ENCODE measurements at places on chromosomes 6 and 20.

DNA sequence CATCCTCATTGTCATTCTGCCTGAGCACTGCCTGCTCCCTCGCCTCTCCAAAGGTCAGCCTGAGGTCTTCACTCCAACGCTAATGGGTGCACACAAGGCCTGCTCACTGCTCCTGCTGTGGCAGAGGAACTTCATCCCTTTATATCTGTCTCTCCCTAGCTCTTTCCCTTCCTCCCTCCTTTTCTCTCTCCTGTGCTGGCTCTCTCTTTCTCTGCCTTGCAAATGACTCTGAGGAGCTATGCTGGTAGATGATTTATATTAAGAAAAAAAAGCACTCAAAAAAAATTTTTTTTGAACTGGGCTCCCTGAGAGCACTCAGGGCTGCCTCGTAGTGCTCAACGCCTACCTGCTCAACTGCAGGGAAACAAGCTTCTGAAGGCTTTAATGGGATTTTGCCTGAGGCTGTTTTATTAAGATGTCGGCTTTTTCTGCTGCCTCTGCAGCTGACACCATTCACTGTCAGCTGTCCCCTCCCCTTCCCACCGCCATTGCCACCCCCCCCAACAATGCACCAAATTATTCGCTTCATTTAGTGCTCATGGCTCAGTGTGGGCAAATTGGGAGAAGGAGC, 137.7 kb upstream of the DEFB112 start:
- no peak for DNase-seq

- DNase-seq = no peak
Observed at GRCh38 chr6:21993841-21994240, 303.0 kb downstream of the PRL start.

DNA sequence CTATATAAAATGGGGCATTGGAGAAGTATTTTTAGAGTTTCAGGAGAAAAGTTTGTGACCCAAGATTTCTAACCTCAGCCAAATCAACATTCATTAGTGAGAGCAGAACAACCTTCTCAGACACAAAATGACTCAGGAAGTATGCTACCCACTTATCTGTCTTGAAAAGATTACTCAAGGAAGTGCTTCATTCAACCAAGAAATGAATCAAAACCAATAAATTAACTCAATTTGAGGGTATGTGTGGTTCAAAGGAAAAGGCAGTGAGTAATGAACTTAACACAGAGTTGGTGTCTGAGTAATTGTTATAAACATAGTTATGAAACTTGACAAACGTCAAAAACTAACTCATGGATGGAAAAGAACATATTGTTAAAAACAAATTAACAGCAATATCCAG, 227.6 kb downstream of the HAO1 start:
- DNase-seq = no peak

DNA sequence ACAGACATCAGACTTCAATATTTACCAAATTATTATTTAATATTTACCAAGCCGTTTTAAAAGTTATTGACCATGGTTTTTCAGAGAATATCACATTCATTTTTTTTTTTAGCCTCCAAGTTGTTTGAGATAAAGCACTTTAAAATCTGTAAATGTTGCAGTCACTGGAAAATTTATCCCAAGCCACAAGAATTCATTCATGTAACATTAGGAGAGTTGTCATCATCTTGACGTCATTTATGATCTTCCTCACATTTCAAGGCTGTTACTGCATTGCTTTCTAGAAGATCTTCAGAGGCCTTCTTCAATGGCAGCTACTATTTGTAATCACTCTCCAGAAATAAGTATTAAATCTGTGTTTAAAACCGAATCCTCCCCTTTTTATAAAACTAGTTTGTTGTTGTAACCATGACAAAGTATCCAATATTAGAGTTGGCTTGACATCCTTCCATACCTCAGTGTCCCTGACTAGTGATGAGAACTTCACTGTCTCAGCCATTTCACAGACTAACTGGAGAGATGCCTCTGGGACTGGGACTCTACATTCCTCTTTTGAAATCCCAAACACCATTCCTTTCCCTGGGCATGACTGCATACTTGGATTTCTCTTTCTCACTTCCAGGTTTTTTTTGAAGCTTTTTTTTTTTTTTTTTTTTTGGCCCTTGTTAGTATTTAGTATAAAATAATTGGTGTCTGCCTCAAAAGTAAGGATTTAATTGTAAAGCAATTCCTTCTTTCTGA, 100.1 kb downstream of the ZFAND3 start:
- no peak for DNase-seq

DNA sequence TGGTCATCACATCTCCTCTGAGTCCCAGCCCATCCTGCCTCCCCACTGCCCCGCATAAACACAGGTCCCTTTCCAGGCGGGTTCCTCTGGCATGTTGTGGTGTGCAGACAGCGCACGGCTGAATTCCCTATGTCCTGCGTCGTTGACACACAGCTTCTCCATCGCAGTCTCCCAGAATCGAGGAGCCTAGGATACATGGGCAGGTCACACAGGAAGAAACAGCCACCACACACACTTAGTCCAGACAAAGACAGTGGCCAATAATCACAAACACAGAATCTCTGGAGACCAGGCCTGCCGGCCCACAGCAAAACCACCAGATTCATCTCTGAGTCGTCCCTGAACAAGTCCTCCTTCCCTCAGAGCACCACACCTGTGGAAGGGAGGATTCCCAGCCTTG, 34.8 kb downstream of the SCML4 start:
- DNase-seq = no peak

- no peak for DNase-seq
Observed at GRCh38 chr20:46108435-46108841, 9.7 kb upstream of the CD40 start.

DNA sequence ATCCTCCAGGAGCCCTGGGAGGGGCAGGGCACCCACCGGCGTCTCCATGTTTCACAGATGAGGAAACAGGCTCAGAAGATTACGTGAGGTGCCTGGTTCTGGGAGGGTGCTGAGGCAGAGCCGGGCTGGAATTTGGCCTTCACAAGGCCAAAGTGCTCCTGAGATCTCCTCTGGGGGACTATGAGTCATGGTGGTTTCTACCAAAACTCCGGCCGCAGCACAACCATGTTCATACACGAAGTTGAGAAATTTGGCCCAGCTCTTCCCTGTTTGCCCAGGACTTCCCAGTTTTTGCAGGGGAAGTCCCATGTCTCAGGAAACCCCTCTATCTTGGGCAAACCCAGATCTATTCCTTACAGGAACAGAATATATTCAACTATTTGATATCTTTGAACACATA, 172.9 kb upstream of the CDYL start:
- DNase-seq = no peak

DNA sequence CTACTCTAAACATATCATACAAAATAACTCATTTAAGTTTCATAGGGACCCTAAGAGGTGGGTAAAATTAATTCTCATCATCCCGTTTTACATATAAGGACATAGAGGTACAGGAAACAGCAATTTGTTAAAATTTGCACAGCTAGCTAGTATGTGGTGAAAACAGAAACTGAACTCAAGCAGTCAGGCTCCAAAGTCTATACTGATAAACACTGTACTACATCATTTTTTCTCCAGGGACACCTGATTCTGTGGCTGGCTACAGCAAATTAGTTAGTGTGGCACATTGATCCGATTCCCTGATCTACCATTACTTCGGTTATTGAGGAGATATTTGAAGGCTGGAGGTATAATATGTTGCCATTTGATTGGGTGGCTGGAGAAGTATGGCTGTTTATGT, 36.2 kb upstream of the E2F3 start:
- DNase-seq = no peak

GRCh38 chr20:53679597-53680309, 86.1 kb upstream of the ZNF217 start:
- DNase-seq = no peak

GRCh38 chr6:91132461-91132860, 545.6 kb upstream of the MAP3K7 start:
- DNase-seq = no peak

DNA sequence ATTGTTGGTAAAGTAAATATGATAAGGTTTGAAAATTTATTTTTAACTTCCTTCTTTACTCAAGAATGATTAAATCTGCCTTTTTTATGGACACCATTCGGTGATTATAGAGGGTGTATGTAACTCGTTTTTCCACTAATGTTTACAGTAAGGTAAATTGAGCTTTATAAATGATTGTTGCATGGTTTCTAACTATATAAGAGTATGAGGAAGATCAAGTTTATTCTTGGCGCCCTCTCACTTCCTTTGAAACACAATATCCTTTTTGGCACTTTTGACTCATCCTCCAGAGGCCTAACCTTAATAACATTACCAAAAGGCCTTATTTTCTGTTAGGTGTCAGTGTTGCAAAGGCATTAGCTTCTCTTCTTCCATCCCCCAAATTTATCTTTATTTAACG, 41.8 kb upstream of the MTRF1L start:
- DNase-seq = no peak

- no peak for DNase-seq
Observed at GRCh38 chr6:155313602-155314091, 637 bp downstream of the TFB1M start.

DNA sequence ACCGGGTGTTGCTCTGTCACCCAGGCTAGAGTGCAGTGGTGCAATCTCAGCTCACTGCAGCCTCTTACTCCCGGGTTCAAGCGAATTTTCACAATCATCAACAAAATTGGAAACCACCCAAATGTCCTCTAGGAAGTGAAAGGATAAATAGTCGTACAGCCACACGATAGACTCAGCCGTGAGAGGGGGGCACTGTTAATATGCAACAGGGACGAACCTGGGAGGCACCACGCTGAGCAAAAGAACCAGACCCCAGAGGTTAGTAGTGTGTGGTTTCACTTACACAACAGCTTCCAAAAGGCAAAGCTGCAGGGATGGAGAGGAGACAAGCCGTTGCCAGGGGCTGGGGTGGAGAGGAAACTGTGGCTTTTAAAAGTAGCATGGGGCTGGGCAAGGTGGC, 30.1 kb upstream of the NTSR1 start:
- no peak for DNase-seq

GRCh38 chr20:50815162-50815989, 20.5 kb downstream of the BCAS4 start:
- DNase-seq = no peak

- no peak for DNase-seq
Observed at GRCh38 chr6:113102761-113103160, 754.4 kb upstream of the MARCKS start.

DNA sequence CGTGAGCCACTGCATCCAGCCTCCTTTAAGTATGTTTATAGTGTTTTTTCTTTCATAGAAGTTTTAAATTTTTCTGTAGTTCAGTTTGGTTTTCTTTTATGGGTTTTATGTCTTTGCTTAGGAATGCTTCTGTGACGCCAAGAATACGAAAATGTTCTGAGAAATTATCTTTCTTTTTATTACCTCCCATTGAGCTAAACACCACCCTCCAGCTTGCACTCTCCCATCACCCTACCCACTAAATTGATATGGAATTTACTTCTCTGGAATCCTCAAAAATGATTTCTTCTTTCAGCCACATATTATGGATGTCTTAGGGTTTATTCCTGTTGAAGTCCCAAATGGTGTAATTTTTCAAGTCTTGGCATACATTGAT, 38.1 kb downstream of the JARID2 start:
- DNase-seq = no peak

GRCh38 chr6:96499781-96500180, 21.8 kb upstream of the UFL1 start:
- DNase-seq = no peak

DNA sequence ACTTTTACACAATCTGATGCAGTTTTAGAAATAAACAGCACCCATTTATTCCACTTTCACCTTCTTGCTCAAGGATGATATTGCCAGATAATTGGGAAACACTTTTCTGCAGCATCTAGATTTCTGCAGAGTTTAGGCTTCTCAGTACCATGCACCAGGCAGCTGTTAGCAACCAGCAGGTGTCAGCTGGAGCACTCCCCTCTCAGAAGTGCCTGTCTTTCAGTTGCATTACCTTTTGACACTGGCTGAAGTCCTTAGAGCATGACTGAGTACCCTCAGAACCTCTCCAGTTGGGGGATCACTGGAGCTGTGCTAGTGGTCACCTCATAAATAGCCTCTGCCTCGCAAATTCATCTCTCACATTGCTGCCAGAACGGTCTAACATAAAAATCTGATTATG, 91.2 kb downstream of the DNAH8 start:
- no peak for DNase-seq

- DNase-seq = no peak
Observed at GRCh38 chr20:58168843-58169242, 59.6 kb downstream of the ANKRD60 start.

GRCh38 chr20:63774306-63774705, 34.7 kb downstream of the SLC2A4RG start:
- DNase-seq = no peak

DNA sequence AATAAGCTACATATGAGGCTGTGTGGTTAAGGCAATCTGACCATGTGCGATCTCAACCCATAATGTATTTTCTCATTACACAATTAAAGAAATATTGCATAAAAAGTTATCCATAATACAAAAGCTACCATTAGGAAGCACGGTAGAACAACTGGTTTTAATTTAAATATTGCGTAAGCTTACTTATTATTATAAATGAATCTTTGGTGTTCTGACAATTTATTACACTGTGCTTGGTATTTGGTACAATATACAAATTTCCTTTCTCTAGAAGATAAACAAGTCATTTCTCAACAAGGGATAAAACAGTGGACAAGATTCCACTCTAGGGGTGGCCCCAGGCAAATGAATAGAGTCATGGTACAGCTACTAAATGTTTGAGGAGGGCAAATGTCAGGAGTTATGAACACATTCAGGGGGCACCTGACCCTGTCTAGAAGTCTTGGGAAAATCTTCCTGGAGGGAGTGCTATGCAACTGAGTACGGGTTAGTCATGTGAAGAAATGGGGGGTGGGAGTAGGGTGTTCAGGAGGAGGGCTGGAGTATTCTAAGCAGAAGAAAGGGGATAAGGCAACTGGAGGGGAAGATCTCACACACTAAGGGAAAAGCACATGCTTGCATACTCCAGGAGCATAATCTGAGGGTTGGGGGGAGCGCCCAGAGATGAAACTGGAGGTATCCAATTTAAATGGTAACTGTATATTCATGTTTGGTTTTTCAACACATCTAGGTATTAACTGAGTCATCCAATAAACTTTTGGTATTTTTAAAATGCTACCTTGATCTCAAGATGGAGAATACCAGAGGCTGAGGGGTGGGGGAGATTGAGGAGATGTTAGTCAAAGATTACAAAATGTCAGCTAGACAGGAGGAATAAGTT, 296.9 kb upstream of the SGK1 start:
- DNase-seq = no peak

DNA sequence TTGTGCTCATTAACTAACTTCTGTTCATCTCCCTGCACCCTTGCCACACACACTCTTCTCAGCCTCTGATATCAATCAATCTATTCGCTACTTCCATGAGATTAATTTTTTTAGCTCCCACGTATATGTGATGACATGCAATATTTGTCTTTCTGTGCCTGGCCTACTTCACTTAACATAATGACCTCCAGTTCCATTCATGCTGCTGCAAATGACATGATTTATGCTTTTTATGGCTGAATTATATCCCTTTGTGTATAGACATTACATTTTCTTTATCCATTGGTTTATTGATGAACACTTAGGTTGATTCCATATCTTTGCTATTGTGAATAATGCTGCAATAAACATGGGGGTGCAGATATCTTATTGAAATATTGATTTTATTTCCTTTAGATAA, 50.8 kb upstream of the SPTLC3 start:
- DNase-seq = no peak

All from stimulated activated CD8-positive, alpha-beta memory T cell treated with anti-CD3 and anti-CD28 coated beads, Interleukin-15, amount 100 ng/mL, for 1 hour (primary cell).